NCI-H187 treated with DMSO at 0.1 percent for 48 hours (cell line): ENCODE measurements at places on chromosomes 7 and 10.

GRCh38 chr7:135147899-135148721, at the start of gene TMEM140:
TSS of gene TMEM140 (plus strand) at chr7:135148072. CDS start at chr7:135164442, 16,370 bp downstream.
- DNase-seq = no peak

DNA sequence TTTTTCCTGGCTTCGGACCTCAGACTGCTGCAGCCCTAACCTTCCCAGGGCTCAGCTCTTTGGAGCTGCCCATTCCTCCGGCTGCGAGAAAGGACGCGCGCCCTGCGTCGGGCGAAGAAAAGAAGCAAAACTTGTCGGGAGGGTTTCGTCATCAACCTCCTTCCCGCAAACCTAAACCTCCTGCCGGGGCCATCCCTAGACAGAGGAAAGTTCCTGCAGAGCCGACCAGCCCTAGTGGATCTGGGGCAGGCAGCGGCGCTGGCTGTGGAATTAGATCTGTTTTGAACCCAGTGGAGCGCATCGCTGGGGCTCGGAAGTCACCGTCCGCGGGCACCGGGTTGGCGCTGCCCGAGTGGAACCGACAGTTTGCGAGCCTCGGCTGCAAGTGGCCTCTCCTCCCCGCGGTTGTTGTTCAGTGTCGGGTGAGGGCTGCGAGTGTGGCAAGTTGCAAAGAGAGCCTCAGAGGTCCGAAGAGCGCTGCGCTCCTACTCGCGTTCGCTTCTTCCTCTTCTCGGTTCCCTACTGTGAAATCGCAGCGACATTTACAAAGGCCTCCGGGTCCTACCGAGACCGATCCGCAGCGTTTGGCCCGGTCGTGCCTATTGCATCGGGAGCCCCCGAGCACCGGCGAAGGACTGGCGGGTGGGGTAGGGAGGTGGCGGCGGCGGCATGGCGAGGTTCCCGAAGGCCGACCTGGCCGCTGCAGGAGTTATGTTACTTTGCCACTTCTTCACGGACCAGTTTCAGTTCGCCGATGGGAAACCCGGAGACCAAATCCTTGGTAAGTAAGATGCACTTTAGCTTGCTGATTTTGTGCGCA, at the start of gene PLXDC2:
PLXDC2 (plus strand) TSS at position 22 of the 820 bp plus-strand sequence.
- DNase-seq = no peak

DNA sequence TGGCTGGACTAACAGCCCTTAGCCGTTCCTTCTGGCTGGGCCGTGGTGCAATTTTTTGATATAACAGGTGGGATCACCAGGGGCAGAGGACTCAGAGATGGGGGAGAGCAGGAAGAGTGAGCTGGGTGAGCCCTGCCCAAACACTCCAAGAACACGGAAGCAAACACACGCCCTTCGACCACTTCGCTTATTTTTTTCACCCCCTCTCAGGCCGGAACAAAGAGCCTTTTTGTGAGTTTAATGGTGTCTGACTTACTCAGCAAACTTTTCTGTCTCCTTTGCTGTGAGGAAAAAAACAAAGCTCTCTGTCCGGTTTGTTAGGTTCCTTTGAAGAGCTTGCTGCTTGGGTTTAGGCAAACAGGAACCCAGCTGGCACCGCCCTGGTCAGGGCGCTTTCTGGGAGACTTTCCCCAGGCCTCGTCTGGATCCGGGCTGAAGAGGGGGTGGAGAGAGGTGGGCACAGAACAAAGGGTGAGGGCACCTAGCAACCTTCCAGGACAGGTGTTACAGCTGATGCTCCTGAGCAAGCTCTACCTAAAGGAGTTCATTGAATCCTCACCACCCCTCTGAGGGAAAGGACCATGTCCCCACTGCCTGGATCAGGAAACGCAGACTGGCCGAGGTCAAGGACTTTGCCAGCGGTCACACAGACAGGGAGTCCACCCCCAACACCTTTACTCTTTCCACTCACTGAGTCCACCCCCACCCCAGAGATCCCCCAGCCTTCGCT, 23.3 kb downstream of the CALML3 start:
- no peak for DNase-seq

DNA sequence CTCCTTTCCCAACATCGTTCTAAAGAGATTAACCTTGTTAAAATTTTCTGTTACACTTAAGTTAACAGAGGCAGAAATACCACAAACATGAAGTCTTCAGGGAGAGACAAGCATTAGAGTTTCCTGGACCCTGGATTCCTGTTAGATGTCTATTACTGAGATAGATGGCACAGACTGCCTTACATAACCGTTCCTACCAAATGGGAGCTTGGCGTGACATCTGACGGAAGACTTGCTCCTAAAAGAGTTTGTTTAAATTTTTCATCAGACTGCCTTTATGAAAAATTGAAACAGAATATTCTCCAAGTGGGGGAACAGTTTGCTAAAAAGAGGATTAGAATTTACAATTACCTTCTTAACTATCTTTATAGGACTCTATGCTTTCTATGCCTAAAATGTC, 22.7 kb downstream of the ANK3 start:
- no peak for DNase-seq

GRCh38 chr10:127565583-127565982, 16.5 kb downstream of the NPS start:
- DNase-seq = no peak

DNA sequence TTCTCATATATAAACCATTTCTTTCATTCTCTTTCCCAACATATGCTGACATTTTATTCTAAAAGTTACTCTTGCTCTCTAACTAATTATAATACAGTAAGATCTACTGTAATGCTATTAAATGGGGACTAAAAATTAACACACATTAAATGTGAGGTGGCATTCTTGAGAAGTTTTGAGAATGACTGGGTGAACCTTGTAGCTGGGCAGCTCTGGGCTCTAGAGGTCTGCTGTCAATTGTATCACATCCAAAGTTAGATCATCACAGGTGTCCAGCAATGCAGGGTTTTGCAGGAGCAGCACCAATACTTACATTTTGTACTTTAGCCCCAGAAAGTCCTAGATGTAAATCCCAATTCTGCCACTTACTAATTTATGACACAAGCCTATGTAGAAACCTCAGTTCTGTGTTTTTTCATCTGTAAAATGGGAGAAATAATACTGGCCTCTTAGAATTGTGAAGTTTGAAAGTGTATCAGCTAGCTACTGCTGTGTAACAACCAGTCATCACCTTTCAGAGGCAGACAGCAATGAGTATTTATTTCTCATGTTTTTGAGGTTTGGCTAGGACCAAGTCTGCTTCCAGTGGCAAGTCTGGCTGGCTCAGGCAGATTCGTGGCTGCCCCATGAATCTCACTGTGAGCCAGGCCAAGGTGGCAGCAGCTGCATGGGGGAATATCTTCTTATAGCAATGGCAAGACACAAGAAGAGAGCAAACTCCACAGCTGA, 79.6 kb upstream of the EMX2 start:
- DNase-seq = no peak

DNA sequence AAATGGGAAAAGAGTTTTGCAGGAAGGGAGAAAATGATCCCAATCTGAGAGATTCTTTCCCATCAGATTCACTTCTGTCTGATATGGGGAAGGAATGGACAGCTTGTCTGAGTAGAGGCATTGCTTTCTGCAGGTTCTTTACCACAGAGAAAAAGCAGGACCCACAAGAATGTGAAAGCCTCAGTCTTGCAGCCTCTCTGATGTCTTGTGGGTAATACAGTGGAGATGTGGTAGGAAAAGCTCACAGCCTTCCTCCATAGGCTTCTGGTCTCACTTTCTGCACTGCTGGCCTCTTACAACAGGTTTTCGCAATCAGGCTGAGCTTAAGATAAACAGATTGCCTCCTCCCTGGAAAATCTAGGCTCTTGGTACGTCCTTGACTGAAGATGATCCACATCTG, 551 bp downstream of the IFIT1 start:
- no peak for DNase-seq

GRCh38 chr7:106848851-106849442, 16.1 kb upstream of the PIK3CG start:
- DNase-seq = no peak

DNA sequence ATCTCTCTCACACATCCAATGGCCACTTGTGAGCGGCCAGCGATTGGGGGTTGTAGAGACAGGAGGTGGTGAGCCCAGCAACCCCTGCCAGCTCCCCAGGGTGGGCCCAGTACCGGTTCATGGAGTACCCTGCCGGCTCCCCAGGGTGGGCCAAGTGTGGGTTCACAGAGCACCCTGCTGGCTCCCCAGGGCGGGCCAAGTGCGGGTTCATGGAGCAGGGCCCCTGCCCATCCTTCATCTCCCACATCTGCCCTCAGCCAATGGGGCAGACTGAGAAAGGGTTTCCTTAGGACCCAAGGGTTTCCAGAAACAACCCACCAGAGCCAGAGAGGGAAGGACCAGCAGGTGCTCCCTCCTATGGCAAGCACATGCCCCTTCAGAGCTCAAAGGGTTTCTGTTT, 21.4 kb upstream of the SLIT1 start:
- DNase-seq = no peak

DNA sequence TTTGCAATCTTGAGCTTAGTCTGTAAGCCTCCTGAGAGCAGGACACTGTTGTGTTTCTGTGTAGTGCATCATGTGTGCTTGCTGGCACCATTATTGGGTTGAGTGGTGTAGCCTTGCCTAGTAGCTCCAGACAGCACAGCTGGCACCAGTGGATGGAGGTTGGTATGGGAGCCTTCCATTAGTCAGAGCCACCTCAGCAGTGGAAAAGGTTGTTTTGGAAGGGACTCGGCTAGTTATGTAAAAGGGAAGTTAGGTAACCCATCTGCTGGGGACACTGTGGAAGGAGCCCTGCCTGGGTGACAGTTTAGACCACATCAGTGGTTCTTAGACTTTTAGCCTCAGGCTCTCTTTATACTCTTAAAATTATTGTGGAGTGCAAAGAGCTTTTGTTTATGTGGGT, 16.3 kb downstream of the MINDY4 start:
- DNase-seq = no peak

- DNase-seq = no peak
Measured at GRCh38 chr10:78552261-78552811, 516.4 kb upstream of the ZMIZ1 start.

GRCh38 chr10:53664282-53665019, 891.9 kb upstream of the MBL2 start:
- no peak for DNase-seq

- peak; percentile 91 for DNase-seq
Measured at GRCh38 chr7:65373608-65374351, at the start of gene ZNF92. TSS of gene ZNF92 (plus strand) at chr7:65373855. CDS start at chr7:65373998, 143 bp downstream.

GRCh38 chr7:7688956-7689355, 29.5 kb downstream of the RPA3 start:
- DNase-seq = no peak

- no peak for DNase-seq
Measured at GRCh38 chr10:8168836-8169235, 114.3 kb downstream of the GATA3 start.

DNA sequence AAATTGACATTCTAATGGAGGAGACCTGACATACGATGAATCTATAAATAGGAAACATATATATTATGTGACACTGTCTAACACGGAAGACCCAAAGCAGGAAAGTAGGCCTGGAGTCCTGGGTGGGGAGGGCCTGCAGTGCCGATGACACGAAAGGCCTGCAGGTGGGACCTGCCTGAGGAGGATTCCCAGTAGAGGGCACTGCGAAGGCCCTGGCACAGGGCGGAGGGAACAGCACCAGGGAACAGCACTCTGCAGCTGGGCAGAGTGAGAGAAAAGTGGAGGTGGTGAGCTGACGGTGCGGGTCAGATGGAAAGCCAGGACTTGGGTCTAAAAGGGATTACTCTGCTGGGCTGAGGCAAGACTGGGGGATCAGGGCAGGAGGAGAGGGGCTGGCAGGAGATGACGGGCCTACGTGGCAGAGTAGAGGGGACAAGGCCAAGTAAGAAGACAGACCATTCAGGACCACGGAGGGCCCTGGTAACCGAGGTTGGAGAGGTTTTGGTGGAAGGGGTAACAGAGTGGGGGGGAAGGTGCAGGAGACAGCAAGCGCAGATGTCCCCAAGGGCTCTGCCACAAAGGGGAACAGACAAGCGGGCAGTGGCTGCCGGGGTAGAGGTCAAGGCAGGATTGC, 8.1 kb downstream of the ZNF746 start:
- no peak for DNase-seq

GRCh38 chr7:44180631-44181030, 8.6 kb downstream of the GCK start:
- DNase-seq = no peak

DNA sequence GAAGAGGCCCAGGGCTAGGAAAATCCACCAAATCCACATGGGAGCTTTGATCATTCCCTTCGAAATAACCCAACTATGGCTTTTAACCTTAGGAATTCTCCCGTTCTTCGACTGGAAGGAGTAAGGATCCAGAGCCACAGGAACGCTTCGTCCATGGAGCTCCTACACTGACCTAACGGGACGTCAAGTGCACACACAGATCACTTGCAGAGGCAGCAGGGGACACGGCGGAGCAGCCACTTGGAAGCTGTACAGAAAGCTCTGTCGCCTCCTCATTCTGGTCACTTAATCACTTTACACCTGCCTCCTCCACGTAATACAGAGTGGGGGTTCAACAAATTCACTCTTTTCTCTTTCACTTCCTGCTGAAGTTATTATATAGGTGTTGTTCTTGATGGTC, 43.9 kb downstream of the RSU1 start:
- DNase-seq = no peak

DNA sequence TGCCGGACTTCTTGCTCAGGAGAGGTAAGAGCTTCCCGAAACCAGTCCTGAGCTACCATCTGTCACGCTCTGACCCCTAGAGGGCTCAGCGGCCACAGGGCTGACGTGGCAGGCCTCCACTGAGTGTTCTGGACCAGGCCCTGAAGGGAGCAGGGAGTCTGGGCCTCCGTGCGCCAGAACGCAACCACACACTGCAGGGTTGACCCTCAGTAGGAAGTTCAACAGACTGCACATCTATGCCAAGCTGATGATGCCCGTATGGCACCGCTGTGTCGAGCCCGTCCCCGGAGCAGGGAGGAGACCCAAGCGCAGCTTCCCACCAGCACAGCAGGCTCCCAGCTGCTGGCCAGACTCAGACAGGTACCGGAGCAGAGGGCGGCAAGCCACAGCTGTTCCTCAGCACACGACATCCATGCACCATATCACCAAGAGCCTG, 39.2 kb downstream of the CAMK2B start:
- DNase-seq = no peak

- no peak for DNase-seq
Measured at GRCh38 chr7:117017702-117018266, 64.5 kb downstream of the ST7 start.

GRCh38 chr7:43533801-43534479, 49.0 kb upstream of the STK17A start:
- DNase-seq = no peak

DNA sequence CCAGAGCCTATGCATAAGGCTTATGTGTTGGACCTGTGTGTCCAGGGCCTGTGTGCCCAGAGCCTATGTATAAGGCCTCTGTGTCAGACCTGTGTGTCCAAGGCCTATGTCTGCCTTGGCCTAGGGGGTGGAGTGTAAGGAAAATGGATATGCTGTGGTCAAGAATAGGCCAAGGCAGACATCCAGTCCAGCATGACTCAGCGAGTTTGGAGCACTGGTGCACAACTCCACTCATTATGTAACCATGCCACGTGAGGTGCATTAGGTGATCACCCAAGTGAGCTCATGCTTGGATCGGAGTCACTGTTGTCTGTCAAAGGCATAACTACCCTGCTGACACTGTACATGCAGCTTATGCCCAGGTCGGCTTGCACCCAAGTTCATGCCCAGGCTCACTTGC, 238.9 kb downstream of the CACNA2D1 start:
- DNase-seq = no peak

- no peak for DNase-seq
Measured at GRCh38 chr10:82680608-82681007, 805.6 kb downstream of the NRG3 start.
